ENCODE measurements at places on chromosomes 1 and 21.

- no peaks in the 10 kb centered on the region for H3K4me1 ChIP-seq
- H3K36me3 ChIP-seq = no peaks in the 10 kb centered on the region
- H3K27ac ChIP-seq = no peak overlapping the region
- no peak overlapping the region for H3K4me3 ChIP-seq
- no peaks in the 10 kb centered on the region for H3K27me3 ChIP-seq
Measured at GRCh38 chr1:96370757-96371156, 350.8 kb upstream of the PTBP2 start.

DNA sequence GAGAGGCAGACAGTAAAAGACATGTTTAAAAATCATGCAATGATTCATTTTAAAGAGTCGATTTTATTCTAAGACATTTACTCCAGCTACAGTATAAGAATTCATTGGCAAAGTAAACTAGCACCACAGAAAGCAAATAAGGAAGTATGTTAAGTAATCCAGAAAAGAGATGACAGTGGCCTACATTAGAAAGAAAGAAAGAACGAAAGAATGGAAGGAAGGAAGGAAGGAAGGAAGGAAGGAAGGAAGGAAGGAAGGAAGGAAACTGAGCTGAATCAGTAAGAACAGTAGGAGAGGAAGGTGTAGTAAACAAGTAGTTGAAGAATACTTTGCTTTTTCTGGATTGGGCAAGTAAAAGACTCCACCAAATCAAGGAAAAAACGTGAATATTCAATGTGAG, 62.2 kb downstream of the ZZZ3 start:
- H3K27ac ChIP-seq = no peak overlapping the region
- DNase-seq = no peak
- H3K36me3 ChIP-seq = peaks cover 39% of the 10 kb centered on the region
- H3K27me3 ChIP-seq = no peaks in the 10 kb centered on the region

- DNase-seq = no peak
- no peaks in the 10 kb centered on the region for H3K27me3 ChIP-seq
- no peaks in the 10 kb centered on the region for H3K4me1 ChIP-seq
- H3K27ac ChIP-seq = no peak overlapping the region
- H3K36me3 ChIP-seq = no peaks in the 10 kb centered on the region
- no peak overlapping the region for H3K4me3 ChIP-seq
Measured at GRCh38 chr1:21653744-21654100, 15.4 kb downstream of the RAP1GAP start.

- no peaks in the 10 kb centered on the region for H3K27me3 ChIP-seq
- H3K4me1 ChIP-seq = peaks cover 21% of the 10 kb centered on the region
- no peak for DNase-seq
- no peak overlapping the region for H3K27ac ChIP-seq
- H3K4me3 ChIP-seq = no peak overlapping the region
Measured at GRCh38 chr1:25867210-25867991, 8.1 kb downstream of the PAQR7 start.

DNA sequence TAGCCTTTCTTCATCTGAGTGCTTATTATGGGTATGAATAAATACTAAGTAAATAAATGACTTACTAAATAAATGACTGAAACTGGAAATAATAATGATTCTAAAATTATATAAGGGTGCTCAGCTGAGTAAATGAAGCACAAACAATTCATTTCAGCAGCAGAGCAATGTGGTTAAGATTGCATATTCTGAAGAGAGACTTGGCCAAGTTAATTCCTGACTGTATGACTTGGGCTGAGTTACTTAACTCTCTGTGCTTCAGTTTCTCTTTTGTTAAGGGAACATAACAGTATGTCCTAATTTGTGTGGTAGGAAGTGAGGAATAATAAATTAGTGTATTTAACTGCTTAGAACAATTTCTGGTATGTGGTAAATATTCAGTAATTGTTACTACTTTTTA, 19.1 kb downstream of the AGL start:
- H3K4me3 ChIP-seq = no peak overlapping the region
- H3K27me3 ChIP-seq = no peaks in the 10 kb centered on the region
- no peaks in the 10 kb centered on the region for H3K4me1 ChIP-seq
- peaks cover 36% of the 10 kb centered on the region for H3K36me3 ChIP-seq

- H3K4me1 ChIP-seq = peaks cover 43% of the 10 kb centered on the region
- DNase-seq = no peak
- H3K4me3 ChIP-seq = no peak overlapping the region
- no peaks in the 10 kb centered on the region for H3K27me3 ChIP-seq
- H3K27ac ChIP-seq = no peak overlapping the region
- H3K36me3 ChIP-seq = peaks cover 11% of the 10 kb centered on the region
Measured at GRCh38 chr1:155326020-155326526, 5.4 kb downstream of the RUSC1 start.

DNA sequence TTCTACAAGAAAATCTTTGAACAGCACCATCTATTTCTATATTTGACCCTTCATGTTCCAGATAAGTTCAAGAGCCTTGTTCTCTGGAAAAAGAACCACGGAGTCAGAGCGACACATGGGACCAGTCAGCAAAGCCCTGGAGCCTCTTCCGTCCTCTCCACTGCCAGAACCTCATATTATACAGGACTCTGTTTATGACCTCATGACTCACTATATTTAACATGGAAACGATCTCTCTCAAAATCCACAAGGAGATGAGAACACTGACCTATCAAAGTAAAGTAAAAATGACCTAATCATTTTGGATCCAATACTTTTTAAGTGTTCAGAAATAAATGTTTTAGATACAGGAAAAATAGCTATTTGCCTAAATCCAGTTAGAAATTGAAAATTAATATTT, 124.6 kb upstream of the KRTAP19-8 start:
- no peak for DNase-seq
- no peak overlapping the region for H3K4me3 ChIP-seq
- H3K27ac ChIP-seq = no peak overlapping the region
- H3K36me3 ChIP-seq = no peaks in the 10 kb centered on the region

All from Karpas-422 (cell line).